ENCODE measurements at places on chromosomes 4 and X.

DNA sequence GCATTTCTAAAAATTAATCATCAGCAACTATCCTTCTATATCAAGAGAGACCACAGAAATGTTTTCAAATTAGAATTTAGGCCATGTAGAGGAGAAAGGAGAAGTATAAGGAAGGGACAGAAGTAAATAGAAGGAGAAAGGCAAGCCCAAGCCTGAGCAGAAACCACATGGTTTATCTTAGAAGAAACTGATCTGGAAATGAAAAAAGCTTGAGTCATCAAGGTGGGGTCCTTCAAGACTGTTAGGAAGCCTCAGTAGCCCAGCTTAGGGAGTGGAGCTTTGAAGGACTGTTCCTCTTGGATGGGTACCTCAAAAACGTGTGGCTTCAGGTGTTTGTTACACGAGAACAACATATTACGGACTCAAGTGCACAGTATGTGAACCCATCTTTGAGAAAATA, 4.5 kb downstream of the BMX start:
- DNase-seq: no peak

GRCh38 chr4:102610476-102610875, 109.3 kb downstream of the NFKB1 start:
- DNase-seq: no peak

GRCh38 chrX:148500423-148501385, at the start of gene AFF2:
Gene AFF2 (plus strand): TSS chrX:148500617. CDS start chrX:148501098, 481 bp downstream.
- peak; percentile 1 for DNase-seq

DNA sequence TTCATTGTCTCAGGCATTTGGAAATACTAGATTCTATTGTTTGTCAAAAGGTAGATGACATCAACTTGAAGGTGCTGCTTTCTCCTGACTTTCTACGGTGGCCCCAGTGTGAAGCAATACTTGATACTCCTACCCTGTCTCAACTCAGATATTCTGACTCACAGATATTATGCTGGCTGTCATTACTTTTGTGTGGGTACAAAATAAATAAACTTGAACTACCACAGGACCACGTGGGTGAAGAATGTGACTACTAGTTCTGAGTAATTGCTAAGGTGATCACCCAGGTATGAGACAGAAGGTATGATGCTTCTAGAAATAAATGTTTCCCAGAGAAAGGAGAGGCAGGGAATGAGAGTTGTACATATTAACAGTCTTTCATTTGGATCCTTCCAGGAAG, 275.3 kb upstream of the SPOCK3 start:
- DNase-seq: no peak

DNA sequence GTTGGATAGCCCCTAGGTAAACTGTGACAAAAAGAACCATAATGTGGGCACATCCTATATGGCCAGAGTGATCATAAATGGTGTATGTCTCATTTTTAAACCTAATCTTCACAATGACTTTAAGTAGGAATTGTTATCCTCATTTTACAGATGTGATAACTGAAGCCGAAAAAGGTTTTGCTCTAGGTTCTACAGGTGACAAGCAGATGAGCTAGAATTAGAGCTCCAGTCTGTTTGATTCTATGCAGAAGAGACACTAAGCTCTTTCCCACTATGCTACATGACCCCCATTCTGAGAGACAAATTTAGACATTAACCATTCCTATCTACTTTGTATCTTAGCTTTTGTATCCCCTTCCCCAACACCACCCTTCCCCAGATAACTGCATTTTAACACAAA, 2.0 kb downstream of the AREG start:
- no peak for DNase-seq

DNA sequence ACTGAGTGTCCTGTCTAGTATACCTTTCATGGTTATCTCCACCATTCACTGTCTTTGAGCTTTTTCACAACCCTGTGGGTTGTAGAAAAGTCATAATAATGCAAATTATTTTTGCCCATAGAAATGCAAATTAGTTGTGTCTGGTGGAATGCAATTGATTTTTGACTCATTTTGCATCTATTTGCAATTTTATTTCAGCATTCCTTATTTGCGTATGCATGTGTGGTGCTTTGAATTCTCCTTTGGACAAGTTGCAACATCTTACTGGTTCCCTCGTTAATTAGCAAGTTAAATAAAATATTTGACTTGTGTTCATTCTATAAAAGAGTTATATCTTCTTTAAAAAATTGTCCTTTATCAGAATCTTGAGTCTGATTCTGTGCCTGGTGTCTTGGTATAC, 297.3 kb upstream of the CASK start:
- no peak for DNase-seq

- DNase-seq: no peak
These were observed 1954.8 kb downstream of the ARAP2 start for GRCh38 chr4:34289489-34289888.

DNA sequence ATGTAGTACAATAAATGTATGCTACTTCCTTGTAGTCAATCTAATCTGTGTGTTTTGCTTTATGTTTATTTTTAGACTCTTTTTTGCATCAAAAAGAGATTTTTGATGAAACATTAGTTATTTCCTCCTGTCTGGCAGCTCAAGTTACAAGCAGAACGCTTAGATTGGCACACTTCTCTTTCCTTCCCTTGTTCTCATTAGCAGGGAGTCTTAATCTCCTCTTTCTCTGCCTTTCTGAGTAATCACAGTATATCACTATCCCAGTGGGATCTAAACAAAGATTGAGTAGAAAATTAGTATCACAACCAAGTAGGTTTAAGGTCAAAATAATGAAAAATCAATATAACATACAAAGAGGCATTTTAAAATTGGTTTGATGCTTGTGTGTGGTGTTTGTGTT, 1192.6 kb downstream of the C4orf33 start:
- no peak for DNase-seq

DNA sequence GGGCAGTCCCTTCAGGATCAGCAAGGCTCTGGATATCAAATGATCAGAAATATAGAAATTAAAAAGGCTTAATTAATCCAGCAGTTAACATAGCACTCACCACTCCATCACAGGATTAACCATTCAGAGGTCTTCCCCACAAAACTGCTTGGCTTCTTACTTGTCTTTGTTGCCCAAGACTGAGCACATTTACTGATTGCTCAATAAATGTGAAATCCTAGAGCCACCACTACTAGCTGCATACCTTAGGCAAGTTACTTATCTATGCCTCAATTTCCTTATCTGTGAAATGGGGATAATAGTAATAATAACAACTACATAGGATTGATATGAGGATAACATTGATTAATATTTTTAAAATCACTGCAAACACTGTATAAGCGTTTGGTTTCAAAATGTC, 124.2 kb downstream of the ARHGAP6 start:
- no peak for DNase-seq

DNA sequence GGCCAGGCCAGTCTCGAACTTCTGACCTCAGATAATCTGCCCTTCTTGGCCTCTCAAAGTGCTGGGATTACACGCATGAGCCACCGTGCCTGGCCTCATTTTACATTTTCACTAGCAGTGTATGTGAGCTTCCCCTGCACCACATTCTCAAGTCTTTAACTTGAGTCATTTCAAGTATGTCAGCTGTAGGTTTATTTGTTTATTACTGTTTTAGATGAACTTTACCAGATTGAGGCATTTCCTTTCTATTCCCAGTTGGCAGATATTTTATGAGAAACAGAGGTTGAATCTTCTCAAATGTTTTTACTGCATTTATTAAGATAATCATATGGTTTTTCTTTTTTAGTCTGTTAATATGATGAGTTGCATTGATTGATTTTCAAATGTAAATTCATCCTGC, 114.6 kb upstream of the SH3RF1 start:
- no peak for DNase-seq

DNA sequence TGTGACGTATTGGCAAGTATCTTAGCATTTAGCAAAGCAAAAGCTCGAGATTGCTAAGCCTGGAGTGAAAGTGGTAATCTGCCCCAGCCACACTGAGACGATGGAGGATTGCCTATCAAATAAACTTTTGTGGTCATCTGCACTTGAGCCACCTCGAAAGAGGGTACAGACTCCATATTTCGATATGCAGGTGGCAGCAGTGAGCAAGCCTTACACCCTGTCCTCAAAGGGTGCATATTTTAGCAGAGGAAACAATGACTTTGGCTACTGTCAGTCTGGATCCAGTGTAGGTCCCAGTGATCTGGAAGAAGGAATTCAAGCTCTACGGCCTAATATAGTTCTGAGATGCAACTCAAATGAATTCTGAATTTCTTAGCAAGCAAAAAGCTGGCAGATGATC, 153.9 kb downstream of the ATG4A start:
- no peak for DNase-seq

GRCh38 chr4:40264995-40265909, 68.4 kb downstream of the RHOH start:
- DNase-seq: no peak

GRCh38 chrX:95156566-95156965, 1482.6 kb downstream of the FAM133A start:
- no peak for DNase-seq

DNA sequence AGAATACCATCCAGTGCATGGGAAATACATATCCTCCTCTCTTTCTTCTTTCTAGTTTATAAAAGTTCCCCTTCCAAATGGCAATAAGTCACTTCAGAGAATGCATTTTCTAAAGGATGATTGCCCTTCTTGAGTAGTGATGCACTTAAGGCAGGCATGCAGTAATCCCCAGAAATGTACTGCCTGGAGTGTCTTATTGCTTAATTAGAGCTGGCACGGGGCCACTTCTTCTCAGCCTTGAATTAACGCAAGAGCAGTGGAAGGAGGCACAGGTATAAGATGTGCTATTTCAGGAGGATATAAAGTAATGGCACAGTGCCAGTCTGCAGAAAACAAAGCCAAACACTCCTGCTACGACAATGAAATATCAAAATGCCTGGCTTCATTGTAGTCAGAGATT, 371.4 kb upstream of the FAM241A start:
- DNase-seq: no peak

GRCh38 chr4:14887842-14888433, 114.3 kb upstream of the CPEB2 start:
- DNase-seq: no peak

GRCh38 chr4:118879409-118879808, 9.2 kb upstream of the SYNPO2 start:
- DNase-seq: no peak

DNA sequence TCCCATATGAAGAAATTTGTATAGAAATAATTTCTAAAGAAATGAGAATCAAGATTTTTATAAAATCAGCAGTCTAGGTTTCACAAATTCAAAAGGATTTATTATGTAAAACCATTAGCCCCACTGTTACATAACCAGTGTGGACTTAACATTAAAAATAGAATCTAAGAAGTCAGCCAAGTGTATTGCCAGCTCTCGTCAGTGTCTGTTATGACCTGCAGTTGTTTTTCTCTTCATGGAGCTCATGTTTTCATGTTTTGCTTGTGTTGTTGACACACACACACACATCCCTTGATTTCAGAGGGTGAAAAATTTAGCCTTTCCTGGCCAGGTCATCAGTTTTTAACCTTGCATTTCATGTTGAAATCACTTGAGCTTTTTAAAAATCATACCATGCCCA, 39.5 kb downstream of the USP38 start:
- no peak for DNase-seq

- DNase-seq: no peak
These were observed 8.8 kb downstream of the ADAM29 start for GRCh38 chr4:174926958-174927357.

DNA sequence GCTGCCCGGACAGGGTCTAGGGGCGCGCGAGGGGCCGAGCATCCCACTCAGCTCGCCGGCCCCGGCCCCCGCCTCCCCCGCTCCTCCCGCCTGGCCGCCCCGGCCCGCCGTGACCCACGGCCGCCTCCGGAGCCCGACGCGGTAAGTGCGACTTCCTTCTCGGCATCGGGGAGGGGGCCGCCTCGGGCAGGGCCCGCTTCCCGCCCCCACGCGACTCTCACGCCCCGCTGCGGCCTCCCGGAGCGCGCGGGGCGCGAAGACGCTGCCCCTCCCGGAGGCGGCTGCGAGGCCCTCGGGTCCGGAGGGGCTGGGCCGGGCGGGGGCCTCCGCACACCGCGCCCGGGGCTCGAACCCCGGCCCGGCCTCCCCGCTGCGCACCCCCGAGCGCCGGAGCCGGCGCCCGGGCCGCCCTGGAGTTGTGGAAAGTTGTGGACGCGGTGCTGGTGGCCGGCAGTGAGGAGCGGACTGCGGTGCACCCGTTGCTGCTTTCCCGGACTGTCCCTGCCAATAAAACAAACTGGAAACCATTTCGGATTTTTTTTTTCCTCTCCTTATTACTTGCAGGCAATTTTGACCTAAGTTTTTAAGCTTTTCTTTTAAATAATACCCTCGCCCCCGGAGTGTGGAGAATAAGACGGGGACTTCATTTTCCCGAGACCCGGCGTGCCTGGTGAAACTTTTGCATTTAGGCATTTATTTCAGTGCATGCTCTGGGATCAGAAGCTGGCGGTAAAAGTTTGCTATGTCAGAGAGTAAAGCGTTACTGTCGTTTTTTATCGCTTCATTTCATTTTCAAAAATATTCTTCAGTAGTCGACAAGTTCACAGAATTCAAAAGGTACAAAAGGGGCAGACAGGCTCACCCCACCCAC, 13.0 kb upstream of the TMEM156 start:
- DNase-seq: no peak

GRCh38 chr4:152100379-152101201, 339.8 kb upstream of the GATB start:
- no peak for DNase-seq

GRCh38 chr4:170805352-170805751, 715.6 kb upstream of the AADAT start:
- DNase-seq: peak; percentile 1

- no peak for DNase-seq
These were observed 491.2 kb downstream of the INPP4B start for GRCh38 chr4:142354794-142355420.

- no peak for DNase-seq
These were observed 245.2 kb upstream of the DIPK2B start for GRCh38 chrX:45445745-45446412.

DNA sequence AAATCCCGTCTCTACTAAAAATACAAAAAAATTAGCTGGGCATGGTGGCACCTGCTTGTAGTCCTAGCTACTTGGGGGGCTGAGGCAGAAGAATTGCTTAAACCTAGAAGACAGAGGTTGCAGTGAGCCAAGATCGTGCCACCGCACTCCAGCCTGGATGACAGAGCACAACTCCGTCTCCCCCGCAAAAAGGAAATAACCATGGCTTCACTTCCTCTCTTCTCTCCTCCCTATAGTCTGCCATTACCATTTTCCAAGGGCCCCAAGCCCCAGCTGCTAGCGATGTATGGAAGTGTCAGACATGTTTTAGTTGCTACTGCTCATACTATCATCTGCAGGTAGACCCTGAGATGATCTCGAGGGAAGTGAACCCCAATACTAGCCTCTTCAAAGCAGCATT, 177.3 kb upstream of the FAM9B start:
- no peak for DNase-seq

GRCh38 chr4:84597450-84597849, 14.5 kb downstream of the CDS1 start:
- DNase-seq: no peak
